Neural crest cell (in vitro differentiated cells): ENCODE measurements at places on chromosomes 7 and 10. TPM values are rescaled to one million over a fixed set of nuclear protein-coding genes. Genes with fewer than 3 reads are reported as not detected.

The CALML3 gene
- total RNA-seq, result not detected in 2 replicates

The CCDC172 gene
- total RNA-seq, result not detected in 2 replicates

The NUDCD3 gene
- total RNA-seq, result 85.5 and 93.2 TPM in 2 replicates

The UCN3 gene
- total RNA-seq, result not detected in 2 replicates

The CTAGE15 gene
- total RNA-seq, result not detected in 2 replicates

- peaks cover 3% of the 10 kb centered on the region for H3K36me3 ChIP-seq
- H3K4me3 ChIP-seq, result no peak overlapping the region
- H3K4me1 ChIP-seq, result peaks cover 8% of the 10 kb centered on the region
- H3K27me3 ChIP-seq, result no peaks in the 10 kb centered on the region
- no peak overlapping the region for H3K27ac ChIP-seq
Observed at GRCh38 chr7:16350634-16351033, 70.7 kb downstream of the CRPPA start.

DNA sequence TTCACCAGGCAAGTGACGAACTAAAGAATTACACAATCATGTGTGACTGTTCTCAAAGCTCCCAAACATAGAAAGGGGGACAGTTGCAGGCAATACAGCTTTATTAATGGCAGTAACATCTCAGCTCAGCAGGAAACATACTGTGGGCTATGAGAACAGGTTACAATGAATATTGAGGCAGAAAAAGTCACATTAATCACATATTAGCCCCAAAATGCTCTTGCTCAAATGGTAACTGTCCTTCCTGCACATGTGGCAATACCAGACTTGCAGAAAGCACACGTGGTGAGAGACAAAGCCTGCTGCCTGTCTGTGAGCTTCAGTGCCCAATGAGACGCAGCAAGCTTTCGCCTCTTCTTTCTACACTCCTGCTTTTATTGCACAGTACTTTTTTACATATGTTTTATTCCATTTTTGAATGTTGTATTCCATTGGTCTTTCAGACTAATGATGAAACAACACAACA is 104.9 kb upstream of the ACBD5 start:
- no peak overlapping the region for H3K4me3 ChIP-seq
- H3K27me3 ChIP-seq, result peaks cover 15% of the 10 kb centered on the region
- H3K36me3 ChIP-seq, result no peaks in the 10 kb centered on the region
- H3K4me1 ChIP-seq, result peaks cover 10% of the 10 kb centered on the region
- H3K27ac ChIP-seq, result no peak overlapping the region

GRCh38 chr10:48285710-48286109 is 11.2 kb upstream of the FRMPD2 start:
- H3K36me3 ChIP-seq, result peaks cover 10% of the 10 kb centered on the region
- peaks cover 7% of the 10 kb centered on the region for H3K27me3 ChIP-seq
- H3K4me1 ChIP-seq, result peaks cover 25% of the 10 kb centered on the region
- no peak overlapping the region for H3K27ac ChIP-seq

GRCh38 chr7:93298671-93299070 is 66.5 kb downstream of the VPS50 start:
- no peak overlapping the region for H3K27ac ChIP-seq
- H3K36me3 ChIP-seq, result no peaks in the 10 kb centered on the region
- no peak overlapping the region for H3K4me3 ChIP-seq
- H3K4me1 ChIP-seq, result no peaks in the 10 kb centered on the region
- no peak for DNase-seq

DNA sequence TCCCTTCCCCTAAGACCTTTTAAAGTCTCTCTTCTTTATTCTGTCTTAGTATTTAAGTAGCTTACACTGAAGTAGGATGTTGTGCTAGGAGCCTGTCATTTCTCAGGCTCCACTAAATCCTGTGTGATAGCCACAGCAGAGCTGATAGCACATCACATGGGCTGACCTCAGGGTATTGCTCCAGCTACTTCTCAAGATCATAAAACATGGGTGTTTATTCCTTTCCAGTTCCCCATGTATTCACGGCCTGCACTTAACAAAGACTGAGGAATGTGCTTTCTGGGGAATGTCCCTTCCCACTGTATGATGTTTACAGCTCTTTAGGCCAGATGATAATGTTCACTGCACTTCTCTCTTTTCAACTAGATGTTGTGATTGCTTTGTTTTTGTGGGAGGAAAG is 1086.8 kb downstream of the KCNMA1 start:
- H3K27me3 ChIP-seq, result peaks cover 2% of the 10 kb centered on the region
- H3K4me1 ChIP-seq, result peaks cover 38% of the 10 kb centered on the region
- H3K27ac ChIP-seq, result no peak overlapping the region
- H3K4me3 ChIP-seq, result no peak overlapping the region

- peaks cover 36% of the 10 kb centered on the region for H3K4me1 ChIP-seq
- H3K27me3 ChIP-seq, result no peaks in the 10 kb centered on the region
- no peaks in the 10 kb centered on the region for H3K36me3 ChIP-seq
- H3K27ac ChIP-seq, result no peak overlapping the region
- no peak overlapping the region for H3K4me3 ChIP-seq
Observed at GRCh38 chr10:3294919-3295581, 122.5 kb upstream of the PITRM1 start.

- H3K27me3 ChIP-seq, result no peaks in the 10 kb centered on the region
- DNase-seq, result no peak
- peaks cover 7% of the 10 kb centered on the region for H3K4me1 ChIP-seq
- peak overlapping the region; percentile 53 for H3K27ac ChIP-seq
- H3K36me3 ChIP-seq, result no peaks in the 10 kb centered on the region
- H3K4me3 ChIP-seq, result no peak overlapping the region
Observed at GRCh38 chr7:148930335-148930734, 46.2 kb upstream of the EZH2 start.

GRCh38 chr7:100867040-100867775 is at the start of gene TRIP6:
Gene TRIP6 (plus strand): TSS chr7:100867387. CDS start chr7:100867498, 111 bp downstream.
- no peaks in the 10 kb centered on the region for H3K27me3 ChIP-seq
- peak within 1 kb of the TSS; percentile 95 for H3K4me3 ChIP-seq
- peaks cover 17% of the 10 kb centered on the region for H3K4me1 ChIP-seq
- peak within 1 kb of the TSS; percentile 98 for H3K27ac ChIP-seq
- peak; percentile 61 for DNase-seq

- H3K27ac ChIP-seq, result no peak overlapping the region
- no peaks in the 10 kb centered on the region for H3K27me3 ChIP-seq
- peaks cover 16% of the 10 kb centered on the region for H3K36me3 ChIP-seq
- no peaks in the 10 kb centered on the region for H3K4me1 ChIP-seq
- DNase-seq, result no peak
- no peak overlapping the region for H3K4me3 ChIP-seq
Observed at GRCh38 chr7:2214636-2215035, 18.1 kb downstream of the MAD1L1 start.

DNA sequence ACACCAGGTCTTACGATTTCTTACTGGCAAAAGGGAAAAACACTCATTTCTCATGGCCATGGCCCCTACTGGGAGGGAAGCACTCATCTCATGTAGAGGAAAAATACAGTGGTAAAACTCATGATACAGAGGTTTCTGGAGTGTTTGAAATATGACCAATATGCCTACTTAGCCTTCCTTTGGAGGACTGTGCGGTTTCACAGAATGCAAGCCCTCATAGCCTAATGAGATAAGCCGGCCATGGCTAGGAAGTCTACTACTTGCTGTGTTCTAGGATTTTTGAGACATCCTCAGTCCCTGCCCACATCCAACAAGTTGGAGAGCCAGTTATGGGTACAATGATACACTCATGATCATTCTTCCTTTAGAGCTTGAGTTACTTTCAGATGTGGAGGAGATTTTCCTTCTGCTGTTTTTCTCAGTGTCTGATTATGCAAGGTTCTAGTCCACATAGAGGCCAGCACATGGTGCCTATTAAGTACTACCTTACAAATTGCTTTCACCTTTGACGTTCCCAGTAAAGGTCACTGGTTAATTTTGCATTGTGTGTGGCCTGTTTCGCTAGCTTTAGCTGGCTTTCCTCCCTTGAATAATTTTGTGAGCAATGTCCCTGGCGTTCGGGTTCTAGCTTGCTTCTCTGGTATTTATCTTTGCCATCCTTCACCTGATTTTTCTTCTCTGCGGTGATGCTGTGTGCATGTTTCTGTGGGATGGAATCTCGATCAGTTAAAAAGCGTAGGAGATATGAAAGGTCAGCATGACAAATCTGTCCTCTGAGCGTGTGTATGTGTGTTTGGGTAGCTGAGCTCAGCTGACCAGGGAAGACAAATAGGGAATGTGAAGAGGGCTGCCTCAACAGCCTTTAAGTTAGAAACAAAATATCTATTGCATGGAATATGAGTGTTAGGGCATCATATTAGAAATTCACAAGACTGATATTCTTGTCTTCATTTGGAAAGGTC is 295.4 kb downstream of the LRMDA start:
- H3K27me3 ChIP-seq, result no peaks in the 10 kb centered on the region
- no peaks in the 10 kb centered on the region for H3K36me3 ChIP-seq

GRCh38 chr10:6065406-6065805 is 3.2 kb upstream of the IL2RA start:
- H3K27me3 ChIP-seq, result peaks cover 4% of the 10 kb centered on the region
- no peaks in the 10 kb centered on the region for H3K4me1 ChIP-seq
- H3K4me3 ChIP-seq, result no peak overlapping the region
- no peaks in the 10 kb centered on the region for H3K36me3 ChIP-seq
- no peak for DNase-seq

DNA sequence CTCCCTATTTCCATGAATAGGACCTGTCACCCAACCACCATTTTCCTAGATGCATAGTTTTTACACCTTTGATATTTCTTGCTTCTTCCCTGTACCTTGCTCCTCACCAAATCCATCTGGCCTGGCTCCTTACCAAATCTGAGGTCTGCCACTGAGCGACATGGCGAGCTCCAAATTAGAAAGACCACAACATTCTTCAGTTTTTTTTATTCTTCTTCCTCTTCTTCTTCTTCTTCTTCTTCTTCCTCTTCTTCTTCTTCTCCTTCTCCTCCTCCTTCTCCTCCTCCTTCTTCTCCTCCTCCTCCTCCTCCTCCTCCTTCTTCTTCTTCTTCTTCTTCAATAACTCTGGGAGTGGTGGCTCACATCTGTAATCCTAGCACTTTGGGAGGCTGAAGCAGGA is 7.1 kb downstream of the CPED1 start:
- no peak overlapping the region for H3K27ac ChIP-seq
- H3K4me3 ChIP-seq, result no peak overlapping the region
- no peaks in the 10 kb centered on the region for H3K4me1 ChIP-seq
- DNase-seq, result no peak
- no peaks in the 10 kb centered on the region for H3K36me3 ChIP-seq

DNA sequence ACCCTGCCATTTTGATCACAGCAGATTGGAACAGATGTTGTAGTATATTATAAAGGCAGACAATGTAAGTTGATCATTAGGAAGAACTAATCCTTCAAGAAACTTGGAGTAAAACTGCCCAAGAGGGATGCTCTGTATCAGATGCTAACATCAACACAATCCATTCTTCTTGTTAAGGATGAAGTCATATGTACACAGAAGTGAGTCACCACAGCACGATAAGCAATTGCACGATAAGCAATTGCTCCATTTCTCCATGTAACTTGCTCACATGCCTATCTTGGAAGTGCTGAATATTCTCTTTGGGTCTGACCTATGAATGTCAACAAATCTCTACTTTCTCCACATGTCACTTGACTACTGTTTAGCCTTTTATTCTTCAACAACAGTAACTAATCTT is 41.5 kb upstream of the DMTF1 start:
- H3K36me3 ChIP-seq, result peaks cover 3% of the 10 kb centered on the region
- H3K27ac ChIP-seq, result no peak overlapping the region
- no peak overlapping the region for H3K4me3 ChIP-seq
- H3K27me3 ChIP-seq, result no peaks in the 10 kb centered on the region
- no peaks in the 10 kb centered on the region for H3K4me1 ChIP-seq
- DNase-seq, result no peak

- H3K36me3 ChIP-seq, result no peaks in the 10 kb centered on the region
- no peaks in the 10 kb centered on the region for H3K4me1 ChIP-seq
- no peak for DNase-seq
- no peaks in the 10 kb centered on the region for H3K27me3 ChIP-seq
Observed at GRCh38 chr7:32137059-32137458, 66.9 kb upstream of the PDE1C start.

DNA sequence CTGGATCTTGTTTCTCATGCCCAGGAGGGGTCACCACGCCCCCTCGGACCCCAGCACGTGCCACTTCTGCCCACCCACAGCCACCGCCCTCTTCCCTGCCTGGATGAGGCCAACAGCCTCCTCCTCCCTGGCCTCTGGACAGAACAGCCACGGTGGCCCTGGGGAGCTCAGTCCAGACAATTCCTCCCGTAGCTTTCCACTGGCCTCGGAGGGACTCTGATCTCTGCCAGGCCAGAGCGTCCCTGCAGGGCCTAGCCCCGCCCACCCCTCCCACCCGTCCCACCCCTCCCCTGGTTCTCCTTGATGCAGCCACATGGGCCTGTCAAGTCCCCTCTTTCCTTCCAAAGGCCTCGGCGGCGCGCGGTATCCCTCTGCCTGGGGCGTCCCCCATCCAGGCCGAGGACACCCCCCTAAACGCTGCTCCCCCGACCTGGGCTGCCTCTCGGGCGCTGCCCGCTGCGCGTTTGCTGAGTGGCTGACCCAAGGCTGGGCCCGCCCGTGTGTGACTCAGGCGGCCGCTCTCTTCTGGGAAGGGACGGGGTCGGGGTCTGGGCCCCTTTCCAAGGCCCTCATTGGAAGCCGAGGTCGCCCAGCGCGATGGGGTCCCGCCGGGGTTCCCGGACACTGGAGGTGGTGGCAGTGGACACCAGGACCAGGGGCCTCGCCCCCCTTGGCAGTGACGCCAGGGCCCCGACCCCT is 557 bp downstream of the TMEM120A start:
- H3K27me3 ChIP-seq, result peaks cover 3% of the 10 kb centered on the region
- peaks cover 13% of the 10 kb centered on the region for H3K36me3 ChIP-seq
- H3K27ac ChIP-seq, result no peak overlapping the region
- peak overlapping the region; percentile 87 for H3K4me3 ChIP-seq

DNA sequence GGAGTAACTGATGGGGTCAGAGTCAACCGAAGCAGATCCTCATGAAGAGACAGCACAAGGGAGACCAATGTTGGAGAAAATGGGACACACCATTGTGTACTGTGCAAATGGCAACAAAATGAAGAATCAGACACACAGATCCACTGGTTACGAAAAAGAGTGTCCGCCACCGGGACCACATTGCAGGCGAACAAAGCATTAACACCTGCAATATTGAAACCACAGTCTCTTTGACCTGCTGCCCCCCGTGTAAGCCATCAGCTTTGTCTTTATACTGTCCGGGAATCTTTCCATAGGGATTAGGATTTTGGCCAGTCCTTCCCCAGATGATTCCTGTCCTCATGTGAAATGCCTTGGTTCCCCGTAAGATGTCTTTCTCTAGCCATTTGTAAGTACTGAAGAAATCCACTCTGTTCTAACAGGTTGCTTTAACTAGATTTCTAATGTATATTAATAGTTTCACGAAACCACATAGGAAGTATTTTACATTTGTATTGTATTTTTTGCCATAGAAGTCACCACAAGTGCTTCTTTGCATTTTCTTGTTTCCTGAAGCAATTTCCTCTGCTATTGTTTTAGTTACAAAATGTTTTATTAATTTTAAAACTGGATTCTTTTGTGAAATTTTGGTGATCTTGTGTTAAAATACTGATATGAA is 140.8 kb upstream of the NFE2L3 start:
- peaks cover 2% of the 10 kb centered on the region for H3K36me3 ChIP-seq
- H3K27ac ChIP-seq, result no peak overlapping the region
- H3K27me3 ChIP-seq, result peaks cover 2% of the 10 kb centered on the region

- DNase-seq, result no peak
- H3K27me3 ChIP-seq, result peaks cover 98% of the 10 kb centered on the region
Observed at GRCh38 chr7:155508376-155509358, 37.7 kb downstream of the CNPY1 start.

- H3K27ac ChIP-seq, result no peak overlapping the region
- DNase-seq, result no peak
- no peak overlapping the region for H3K4me3 ChIP-seq
- H3K27me3 ChIP-seq, result no peaks in the 10 kb centered on the region
- no peaks in the 10 kb centered on the region for H3K4me1 ChIP-seq
Observed at GRCh38 chr10:117751259-117751658, 208.7 kb downstream of the EMX2 start.
